ENCODE measurements at places on chromosomes 16 and 17.

GRCh38 chr16:89407282-89407924 lies 83.0 kb downstream of the ANKRD11 start:
- no peak for DNase-seq

DNA sequence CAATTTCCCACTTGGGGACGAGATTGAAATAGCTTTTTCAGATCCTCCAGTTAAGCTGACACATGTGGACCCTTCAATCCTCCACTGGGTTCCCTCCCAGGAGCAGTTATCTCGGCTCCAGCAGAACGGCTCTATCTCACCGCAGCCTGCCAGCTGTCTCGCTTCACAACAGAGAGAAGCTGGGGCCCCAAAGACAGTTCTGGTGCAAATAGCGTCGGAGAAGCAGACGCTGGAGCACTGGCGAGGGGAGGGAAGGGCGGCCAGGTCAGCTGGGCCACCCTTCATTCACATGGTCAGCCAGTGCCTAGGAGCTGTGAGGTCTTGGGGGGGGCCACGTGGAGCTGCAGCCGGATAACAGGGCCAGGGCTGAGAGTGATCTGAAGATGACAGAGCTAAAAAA lies 141.3 kb upstream of the SDK2 start:
- DNase-seq, result no peak

GRCh38 chr17:49646391-49647255 lies 31.3 kb downstream of the SPOP start:
- DNase-seq, result no peak

DNA sequence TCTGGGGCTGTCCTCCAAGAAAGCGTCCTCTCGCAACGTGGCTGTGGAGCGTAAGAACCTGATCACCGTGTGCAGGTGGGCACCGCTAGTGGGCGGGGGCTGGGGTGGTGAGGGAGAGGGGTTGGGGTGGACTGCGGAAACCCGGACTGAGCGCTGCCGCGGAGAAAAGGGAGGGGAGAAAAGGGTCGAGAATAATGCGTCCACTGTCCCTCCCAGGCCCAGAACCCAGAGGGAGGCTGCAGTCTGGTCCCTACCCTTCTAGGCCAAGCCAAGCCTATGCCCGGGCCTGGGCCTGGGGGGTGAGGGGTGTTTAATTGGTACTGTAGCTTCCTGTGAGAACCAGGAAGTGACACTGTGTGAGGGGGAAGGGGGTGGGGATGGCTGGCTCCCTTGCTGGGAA lies 464 bp downstream of the RUNDC3A start:
- peak; percentile 25 for DNase-seq
